Esophagus squamous epithelium (tissue), 5 donors: ENCODE measurements at places on chromosomes 13 and 19. TPM values are rescaled to one million over a fixed set of nuclear protein-coding genes. Genes with fewer than 3 reads are reported as not detected.

THSD8 gene
- not detected for total RNA-seq

EXOC3L2 gene
- 0.64 TPM for total RNA-seq

ERFL gene
- total RNA-seq = not detected

ATP8A2 gene
- total RNA-seq = not detected

RFPL4AL1 gene
- not detected for total RNA-seq

ARRDC5 gene
- total RNA-seq = not detected

CERS1 gene
- total RNA-seq = not detected

GRCh38 chr19:283395-283794, 7.8 kb downstream of the PLPP2 start:
- no peak overlapping the region for H3K27ac ChIP-seq
- H3K4me3 ChIP-seq = no peak overlapping the region
- H3K36me3 ChIP-seq = no peaks in the 10 kb centered on the region

GRCh38 chr13:51731759-51732158, 72.2 kb downstream of the DHRS12 start:
- no peaks in the 10 kb centered on the region for H3K36me3 ChIP-seq
- no peak overlapping the region for H3K4me3 ChIP-seq
- H3K4me1 ChIP-seq = peaks cover 63% of the 10 kb centered on the region

- H3K36me3 ChIP-seq = no peaks in the 10 kb centered on the region
- H3K4me1 ChIP-seq = peaks cover 59% of the 10 kb centered on the region
- peak within 1 kb of the TSS; percentile 98 for H3K4me3 ChIP-seq
- no peak for DNase-seq
These were observed at the start of gene MIDN for GRCh38 chr19:1248139-1248785. MIDN (plus strand) TSS chr19:1248583; CDS start chr19:1250297, 1,714 bp downstream.
